ENCODE measurements at places on chromosomes 1 and 21.
A peak's percentile ranks its signal among the peaks of the same experiment; 100 is the strongest.

GRCh38 chr1:193538680-193539079, 352.3 kb upstream of the B3GALT2 start:
- no peak for DNase-seq

- DNase-seq = peak; percentile 70
Observed at GRCh38 chr1:41239988-41240610, 2.0 kb downstream of the SCMH1 start.

- DNase-seq = peak; percentile 100
Observed at GRCh38 chr1:154418062-154418921, 13.1 kb downstream of the IL6R start.

GRCh38 chr1:17599954-17600300, 60.4 kb downstream of the ARHGEF10L start:
- no peak for DNase-seq

DNA sequence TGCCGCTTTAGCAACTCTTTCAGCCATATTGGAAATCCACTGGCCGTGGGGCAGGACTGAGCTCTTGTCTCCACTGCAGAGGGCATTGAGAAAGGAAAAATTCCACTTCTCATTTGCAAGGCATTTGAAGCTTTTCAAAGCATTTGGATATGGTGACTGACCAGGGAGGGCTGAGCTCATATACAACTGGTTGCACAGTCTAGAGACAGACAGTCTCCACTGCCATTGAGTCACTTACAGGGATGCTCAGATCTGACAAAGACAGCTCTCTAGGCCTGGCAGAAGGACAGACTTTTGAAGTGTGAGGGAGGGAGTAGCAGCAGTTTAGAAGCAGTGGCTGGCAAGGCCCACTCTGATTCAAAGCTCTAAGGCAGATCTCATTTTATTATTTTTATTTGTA, 24.2 kb downstream of the NCF2 start:
- DNase-seq = no peak
